ENCODE measurements at places on chromosomes 5 and 9. TPM values are rescaled to one million over a fixed set of nuclear protein-coding genes. Genes with fewer than 3 reads are reported as not detected.

MSMP gene
- total RNA-seq = 18.8 TPM

GRM6 gene
- total RNA-seq = not detected

TAF11L10 gene
- total RNA-seq = not detected

DPH7 gene
- 43.2 TPM for total RNA-seq

GALNT12 gene
- 0.44 TPM for total RNA-seq

ANKRD18B gene
- total RNA-seq = 12.2 TPM

SH3TC2 gene
- 4.3 TPM for total RNA-seq

MYORG gene
- 7.0 TPM for total RNA-seq

FREM1 gene
- 0.29 TPM for total RNA-seq

CCIN gene
- 0.22 TPM for total RNA-seq

HTR4 gene
- total RNA-seq = not detected

CCNJL gene
- 17.4 TPM for total RNA-seq

FGF1 gene
- not detected for total RNA-seq

FOXD4 gene
- total RNA-seq = 0.42 TPM

LCN10 gene
- total RNA-seq = not detected

TAF1L gene
- total RNA-seq = not detected

CD274 gene
- total RNA-seq = 29.7 TPM

ZNF462 gene
- 27.0 TPM for total RNA-seq

SPATA31C1 gene
- not detected for total RNA-seq

ARL10 gene
- total RNA-seq = 16.5 TPM

ACOT12 gene
- not detected for total RNA-seq

OTP gene
- not detected for total RNA-seq

CD74 gene
- 0.76 TPM for total RNA-seq

MEF2C gene
- total RNA-seq = 58.3 TPM

QRFP gene
- not detected for total RNA-seq

GDNF gene
- total RNA-seq = not detected

CACFD1 gene
- 9.8 TPM for total RNA-seq

REEP5 gene
- 98.0 TPM for total RNA-seq

GPR21 gene
- 2.4 TPM for total RNA-seq

PCDHB12 gene
- 0.18 TPM for total RNA-seq

PDCD1LG2 gene
- 9.5 TPM for total RNA-seq

HMMR gene
- 31.0 TPM for total RNA-seq

HAVCR2 gene
- 0.42 TPM for total RNA-seq

HSPB3 gene
- total RNA-seq = not detected

SCGB3A2 gene
- total RNA-seq = not detected

NINJ1 gene
- total RNA-seq = 42.2 TPM

FBXO4 gene
- total RNA-seq = 7.7 TPM

LCN15 gene
- total RNA-seq = not detected

CRAT gene
- total RNA-seq = 34.2 TPM

PLAC8L1 gene
- total RNA-seq = 0.80 TPM

LYRM7 gene
- 7.5 TPM for total RNA-seq

PCDHB16 gene
- total RNA-seq = 0.12 TPM

FOXD4L5 gene
- 0.42 TPM for total RNA-seq

OR1Q1 gene
- not detected for total RNA-seq

KCNMB1 gene
- total RNA-seq = 0.29 TPM

ACTBL2 gene
- not detected for total RNA-seq

NTNG2 gene
- not detected for total RNA-seq

GPX8 gene
- 147 TPM for total RNA-seq

GKAP1 gene
- 2.5 TPM for total RNA-seq
